ENCODE measurements at places on chromosomes 6 and 20.

DNA sequence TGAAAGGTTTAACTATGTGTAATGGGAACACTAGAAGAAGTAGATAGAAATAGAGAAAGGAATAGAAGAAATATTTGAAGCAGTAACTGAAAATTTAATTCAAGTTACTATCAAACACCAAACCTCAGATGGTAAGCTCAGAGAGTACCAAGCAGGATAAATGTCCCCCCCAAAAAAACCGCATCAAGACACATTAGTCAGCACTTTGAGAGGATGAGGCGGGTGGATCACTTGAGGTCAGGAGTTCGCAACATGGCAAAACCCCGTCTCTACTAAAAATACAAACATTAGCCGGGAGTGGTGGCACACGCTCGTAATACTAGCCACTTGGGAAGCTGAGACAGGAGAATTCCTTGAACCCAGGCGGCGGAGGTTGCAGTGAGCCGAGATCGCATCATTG, 253.1 kb downstream of the C6orf118 start:
- DNase-seq, result no peak

DNA sequence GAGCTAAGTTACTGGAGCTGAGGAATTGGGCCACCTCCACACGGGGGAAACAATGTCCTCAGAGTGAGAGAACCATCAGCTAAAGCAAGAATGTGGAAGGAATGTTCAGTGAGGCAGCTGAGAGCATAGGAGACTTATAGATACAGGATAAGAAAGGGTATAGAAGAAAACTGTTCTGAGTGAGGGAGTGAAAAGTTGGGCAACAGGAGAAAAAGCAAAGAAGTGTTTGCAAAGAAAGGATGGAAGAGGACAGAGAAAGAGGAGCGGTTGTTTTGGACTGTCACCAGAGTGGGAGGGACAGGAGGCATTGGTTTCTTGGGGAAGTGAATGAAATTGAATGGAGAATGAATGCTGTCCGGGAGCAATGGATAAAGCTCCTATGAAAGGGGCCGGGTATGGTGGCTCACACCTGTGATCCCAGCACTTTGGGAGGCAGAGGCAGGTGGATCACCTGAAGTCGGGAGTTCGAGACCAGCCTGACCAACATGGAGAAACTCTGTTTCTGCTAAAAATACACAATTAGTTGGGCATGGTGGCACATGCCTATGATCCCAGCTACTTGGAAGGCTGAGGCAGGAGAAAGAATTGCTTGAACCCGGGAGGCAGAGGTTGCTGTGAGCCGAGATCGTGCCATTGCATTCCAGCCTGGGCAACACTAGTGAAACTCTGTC, 296.5 kb downstream of the ADGB start:
- DNase-seq, result no peak

DNA sequence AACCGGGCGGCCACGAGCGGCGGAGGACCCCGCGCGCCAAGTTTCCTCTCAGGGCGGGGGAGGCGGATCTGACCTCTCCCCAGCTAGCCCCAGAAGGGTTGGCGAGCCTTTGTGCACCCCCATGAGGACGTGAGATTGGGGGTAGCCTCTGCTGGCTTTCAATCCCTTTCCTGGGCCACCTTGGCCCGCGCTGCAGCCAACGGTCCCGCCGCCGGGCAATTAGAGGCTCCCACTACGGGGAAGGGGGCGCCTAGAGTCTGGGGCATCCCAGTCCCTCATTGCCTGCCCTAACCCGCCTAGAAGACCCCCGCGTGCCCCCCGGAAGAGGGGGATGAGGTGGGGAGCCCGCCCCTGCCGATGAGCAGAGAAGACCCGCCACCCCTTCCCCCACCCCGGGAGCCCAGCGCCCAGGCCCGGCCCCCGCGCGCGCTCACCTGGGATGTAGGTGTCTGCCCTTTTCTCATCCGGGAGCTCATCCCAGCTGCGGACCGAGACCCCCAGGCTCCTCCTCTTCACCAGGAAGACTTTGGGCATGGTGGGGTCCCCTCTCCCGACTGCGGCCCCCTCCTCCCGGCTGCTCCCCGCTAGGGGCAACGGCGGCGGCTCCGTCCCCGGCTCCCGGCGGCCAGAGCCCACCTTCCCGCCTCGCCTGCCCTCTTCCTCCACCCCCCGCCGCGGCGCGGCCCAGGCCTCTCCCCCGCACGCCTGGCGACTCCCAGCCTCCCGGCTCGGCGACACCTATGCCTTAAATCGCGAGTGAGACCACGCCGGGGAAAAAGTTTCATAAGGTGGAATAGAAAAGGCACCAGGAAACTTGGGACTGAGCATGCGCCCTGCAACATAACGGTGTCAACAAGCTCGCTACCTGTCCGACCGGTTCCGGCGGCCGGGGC, at the start of gene OVOL2:
TSS of gene OVOL2 (minus strand) at position 816 of the 893 bp plus-strand sequence. CDS start at position 534, 282 bp downstream.
- no peak for DNase-seq

- no peak for DNase-seq
These were observed 2.0 kb downstream of the AGER start for GRCh38 chr6:32181915-32182529.

- no peak for DNase-seq
These were observed 471.7 kb downstream of the CDKAL1 start for GRCh38 chr6:21005816-21006570.

Data from CD4-positive, alpha-beta T cell treated with Interleukin-4 for 4 hours (primary cell).